ENCODE measurements at places on chromosomes 6 and 20.

DNA sequence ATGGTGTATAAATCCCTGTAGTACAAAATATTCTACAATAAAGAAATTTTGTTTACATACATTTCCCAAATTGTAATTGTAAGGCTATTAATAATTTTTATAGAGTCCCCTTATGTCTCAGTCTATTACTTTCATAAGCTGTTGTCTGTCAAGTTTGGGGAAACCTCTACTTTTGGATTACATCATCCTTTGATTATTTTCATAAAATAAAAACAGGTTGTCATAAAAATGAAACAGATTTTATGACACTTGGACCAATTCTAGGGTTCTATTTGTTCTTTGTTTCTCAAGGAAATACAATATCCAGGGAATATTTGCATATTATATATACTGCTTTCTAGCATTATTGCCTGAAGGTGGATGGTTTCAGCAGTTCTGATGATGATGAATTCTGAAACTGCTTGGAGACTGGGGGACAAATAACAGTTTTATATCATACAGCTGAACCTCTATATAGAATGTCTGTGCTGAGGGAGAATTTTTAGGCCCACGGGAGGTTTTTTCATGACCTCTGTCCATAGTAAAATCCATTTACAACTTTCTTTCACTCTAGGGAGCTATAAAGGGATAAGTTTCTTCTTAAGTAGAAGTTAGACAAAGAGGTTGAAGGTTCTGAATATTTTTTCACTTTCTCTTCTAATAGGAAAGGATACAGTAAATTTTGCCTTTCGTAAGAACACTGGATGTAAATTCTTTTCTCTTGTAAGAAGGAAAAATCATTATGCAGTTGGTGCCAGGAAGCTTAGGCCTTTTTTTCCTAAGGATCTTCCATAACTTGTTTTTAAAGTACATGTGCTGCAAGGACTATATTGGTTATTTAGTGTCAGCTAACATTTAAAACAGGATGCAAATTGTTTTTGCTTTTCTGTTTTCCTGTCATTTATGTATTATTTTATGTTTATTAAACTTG is 58.0 kb downstream of the CD2AP start:
- DNase-seq = no peak

- DNase-seq = no peak
Observed at GRCh38 chr20:6395695-6396094, 272.9 kb upstream of the FERMT1 start.

DNA sequence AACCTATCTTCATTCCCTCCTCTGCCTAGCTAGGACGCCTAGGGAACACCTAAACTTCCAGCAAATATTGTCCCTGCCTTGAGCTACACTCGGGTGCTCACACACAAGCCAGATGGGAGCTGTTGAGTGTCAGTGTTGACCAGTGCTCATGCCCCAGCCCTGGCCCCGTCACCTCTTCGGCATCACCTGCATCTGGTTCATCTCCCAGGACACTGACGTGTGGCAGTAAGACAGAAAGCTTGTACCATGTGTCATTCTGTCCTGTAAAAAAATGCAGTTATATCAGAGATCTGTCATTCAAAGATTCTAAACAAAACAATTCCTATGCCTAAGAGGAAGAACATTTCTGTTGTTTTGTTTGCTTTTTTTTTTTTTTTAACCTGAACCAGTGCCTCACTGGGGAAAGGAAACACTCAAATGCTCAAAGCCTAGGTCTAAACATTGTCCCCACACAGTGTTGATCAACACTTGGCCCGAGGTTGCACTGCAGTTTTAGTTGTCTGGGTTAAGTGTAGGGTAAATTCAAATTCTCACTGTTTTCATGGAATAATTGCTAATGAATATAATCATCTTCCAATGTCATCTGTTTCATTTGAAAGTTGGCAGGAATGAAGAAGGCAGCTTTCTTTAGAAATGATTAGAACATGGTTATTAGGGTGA is 102.7 kb upstream of the SASH1 start:
- DNase-seq = peak; percentile 47

- no peak for DNase-seq
Observed at GRCh38 chr6:2982426-2983117, 11.2 kb upstream of the SERPINB6 start.

GRCh38 chr20:36384022-36384619 is 78.0 kb downstream of the DLGAP4 start:
- DNase-seq = peak; percentile 19

GRCh38 chr6:150690681-150691080 is 91.0 kb downstream of the PLEKHG1 start:
- DNase-seq = no peak

- DNase-seq = no peak
Observed at GRCh38 chr6:164035900-164036485, 621.5 kb downstream of the QKI start.

DNA sequence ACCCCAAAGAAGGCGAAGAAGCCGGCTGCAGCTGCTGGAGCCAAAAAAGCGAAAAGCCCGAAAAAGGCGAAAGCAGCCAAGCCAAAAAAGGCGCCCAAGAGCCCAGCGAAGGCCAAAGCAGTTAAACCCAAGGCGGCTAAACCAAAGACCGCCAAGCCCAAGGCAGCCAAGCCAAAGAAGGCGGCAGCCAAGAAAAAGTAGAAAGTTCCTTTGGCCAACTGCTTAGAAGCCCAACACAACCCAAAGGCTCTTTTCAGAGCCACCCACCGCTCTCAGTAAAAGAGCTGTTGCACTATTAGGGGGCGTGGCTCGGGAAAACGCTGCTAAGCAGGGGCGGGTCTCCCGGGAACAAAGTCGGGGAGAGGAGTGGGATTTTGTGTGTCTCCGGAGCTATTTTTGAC is 69.6 kb downstream of the HFE start:
- DNase-seq = no peak

DNA sequence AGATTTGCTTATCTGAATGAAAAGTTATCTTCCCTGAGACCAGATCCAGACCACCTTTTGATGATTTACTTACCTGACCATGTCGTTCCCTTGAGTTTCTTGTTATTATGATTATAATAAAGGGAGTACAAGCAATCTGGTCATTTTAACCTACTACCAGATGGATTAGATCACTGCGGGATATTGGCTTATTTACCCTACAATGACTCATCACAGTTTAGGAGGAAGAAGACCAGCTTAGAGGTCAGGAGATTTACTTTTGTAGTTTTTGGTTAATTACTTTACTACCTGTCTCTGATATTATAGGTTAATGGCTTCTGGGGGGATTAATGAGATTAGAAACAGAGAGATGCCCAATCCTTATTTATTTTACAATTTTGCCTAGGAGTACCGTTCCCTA is 10.7 kb downstream of the PKIB start:
- no peak for DNase-seq

GRCh38 chr6:75363304-75363703 is 78.7 kb upstream of the TMEM30A start:
- no peak for DNase-seq

DNA sequence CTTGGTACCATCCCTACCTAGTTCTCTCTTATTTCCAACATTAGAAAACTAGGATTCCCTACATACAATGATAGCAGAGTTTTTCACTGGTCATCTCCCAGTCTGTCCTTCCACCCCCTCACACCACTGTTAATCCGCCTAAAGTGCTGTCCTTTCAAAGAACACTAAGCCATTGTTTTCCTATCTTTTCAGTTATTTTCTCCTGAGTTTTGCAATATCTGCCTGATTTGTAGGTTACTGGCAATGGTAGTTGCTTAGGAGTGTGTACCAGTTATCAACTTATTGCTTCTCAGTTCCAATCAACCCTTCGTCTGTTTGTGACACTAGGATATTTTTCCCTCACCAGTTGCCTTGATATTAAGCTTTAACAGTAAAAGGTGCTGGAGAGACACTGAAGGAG is 135.0 kb downstream of the EPM2A start:
- no peak for DNase-seq

DNA sequence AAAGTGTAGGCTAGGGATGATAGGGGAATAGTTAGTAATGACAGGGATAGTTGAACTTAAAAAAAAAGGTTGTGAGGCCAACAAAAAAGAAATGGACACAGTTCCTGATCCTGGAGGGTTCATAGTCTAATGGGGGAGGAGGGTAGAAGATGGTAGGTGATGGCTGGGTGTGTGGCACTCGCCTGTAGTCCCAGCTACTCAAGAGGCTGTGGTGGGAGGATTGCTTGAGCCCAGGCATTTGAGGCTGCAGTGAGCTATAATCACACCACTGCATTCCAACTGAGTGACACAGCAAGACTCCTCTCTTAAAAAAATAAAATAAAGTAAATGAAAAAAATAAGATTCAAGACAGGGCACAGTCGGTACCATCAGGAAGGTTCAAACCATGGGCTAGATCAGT is 2.4 kb upstream of the MICB start:
- DNase-seq = peak; percentile 69

DNA sequence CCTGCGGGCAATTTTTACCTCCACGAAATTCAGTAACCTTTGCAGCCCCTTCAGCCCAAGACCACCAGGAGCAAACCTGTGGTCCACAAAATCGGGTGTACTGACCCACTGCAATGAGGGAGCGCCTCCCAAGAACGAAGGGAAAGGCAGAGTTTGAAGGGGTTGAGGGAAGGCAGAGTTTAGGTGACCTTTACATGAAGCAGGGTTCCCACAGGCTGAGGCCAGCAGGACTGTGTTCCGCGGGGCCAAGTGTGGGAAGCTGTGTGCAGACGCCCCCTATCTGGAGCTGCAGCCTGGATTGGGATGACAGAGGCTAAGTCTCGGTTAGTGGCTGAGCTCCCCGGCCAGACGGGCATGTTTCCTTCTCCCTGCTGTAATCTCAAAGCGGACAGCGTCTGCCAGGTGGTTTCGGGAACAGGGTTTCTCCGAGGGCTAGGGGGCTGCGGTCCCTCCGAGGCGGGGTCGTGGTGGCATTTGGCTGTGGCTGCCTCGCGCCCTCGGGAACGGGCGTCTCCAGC is 826 bp upstream of the PYGB start:
- DNase-seq = peak; percentile 65

DNA sequence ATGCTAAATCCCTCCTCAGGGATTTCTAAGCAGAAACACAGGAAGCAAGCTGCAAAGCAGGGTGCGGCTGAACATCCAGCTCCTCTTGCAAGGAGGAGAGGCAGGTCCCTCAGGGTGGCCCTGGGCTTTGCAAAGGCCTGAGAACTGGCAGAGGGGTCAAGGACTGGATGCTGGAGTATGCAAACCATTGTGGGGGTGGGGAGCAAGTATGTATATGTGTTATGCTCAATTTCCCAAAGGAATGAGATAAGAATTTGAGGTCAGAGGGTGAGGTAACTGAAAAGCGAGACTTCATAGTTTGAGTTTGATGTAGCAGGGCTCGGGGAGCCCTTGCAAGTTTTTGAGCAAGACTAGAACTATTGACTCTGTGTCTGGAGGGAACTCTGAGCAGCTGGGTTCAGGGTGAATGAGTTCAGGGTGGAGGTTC is 11.2 kb downstream of the SLC22A2 start:
- no peak for DNase-seq

DNA sequence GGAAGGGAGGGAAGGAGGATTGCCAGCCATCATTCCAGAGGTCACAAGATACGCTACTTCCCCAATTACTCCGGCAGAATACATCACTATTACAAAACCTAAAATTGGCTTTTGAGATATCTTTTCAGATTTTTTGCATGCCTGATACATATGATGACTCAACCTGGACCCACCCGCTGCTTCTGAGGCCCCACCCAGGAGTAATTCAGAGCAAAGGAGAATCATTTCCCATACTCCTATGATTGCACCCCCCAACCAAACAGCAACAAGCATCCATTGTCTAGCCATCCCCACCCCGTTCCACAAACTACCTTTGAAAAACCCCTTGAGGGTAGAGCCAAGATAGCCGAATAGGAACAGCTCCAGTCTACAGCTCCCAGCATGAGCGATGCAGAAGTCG is 163.5 kb upstream of the GJE1 start:
- DNase-seq = no peak

DNA sequence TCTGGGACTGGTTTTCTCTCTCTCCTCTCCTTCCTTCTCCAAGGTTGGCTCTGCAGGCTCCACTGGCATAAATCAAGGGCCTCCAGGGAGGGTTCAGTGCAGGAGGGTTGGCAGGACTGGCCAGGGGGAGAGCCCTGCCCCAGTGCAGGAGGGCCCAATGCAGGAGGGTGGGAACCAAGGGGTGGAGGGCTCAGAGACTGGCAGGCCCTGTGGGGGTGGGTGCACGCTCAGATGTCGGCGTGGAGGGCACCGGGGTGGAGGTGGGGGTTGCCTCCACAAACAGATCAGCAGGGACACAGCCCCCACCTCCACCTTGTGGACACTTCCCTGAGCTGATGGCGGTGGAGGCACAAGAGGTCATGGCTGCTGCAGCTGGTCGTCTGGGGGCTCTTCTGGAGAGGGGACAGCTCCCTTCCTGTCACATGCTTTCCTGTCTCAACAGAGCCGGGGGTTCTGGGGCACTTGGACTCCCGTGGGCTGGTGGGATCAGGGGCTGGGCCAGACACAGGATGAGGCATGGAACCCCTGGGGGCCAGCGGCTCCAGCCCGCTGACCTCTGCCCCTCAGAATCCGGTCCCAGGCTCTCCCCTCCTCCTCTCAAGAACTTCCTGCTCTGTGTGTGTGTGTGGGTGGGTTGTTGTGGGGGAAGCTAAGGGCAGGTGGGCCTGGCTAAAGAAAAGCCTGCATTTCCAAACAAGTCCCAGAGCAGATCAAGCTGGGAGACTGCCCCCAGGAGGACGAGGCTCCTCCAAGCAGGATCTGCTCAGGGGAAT is 2.7 kb upstream of the ABHD16B start:
- DNase-seq = no peak

DNA sequence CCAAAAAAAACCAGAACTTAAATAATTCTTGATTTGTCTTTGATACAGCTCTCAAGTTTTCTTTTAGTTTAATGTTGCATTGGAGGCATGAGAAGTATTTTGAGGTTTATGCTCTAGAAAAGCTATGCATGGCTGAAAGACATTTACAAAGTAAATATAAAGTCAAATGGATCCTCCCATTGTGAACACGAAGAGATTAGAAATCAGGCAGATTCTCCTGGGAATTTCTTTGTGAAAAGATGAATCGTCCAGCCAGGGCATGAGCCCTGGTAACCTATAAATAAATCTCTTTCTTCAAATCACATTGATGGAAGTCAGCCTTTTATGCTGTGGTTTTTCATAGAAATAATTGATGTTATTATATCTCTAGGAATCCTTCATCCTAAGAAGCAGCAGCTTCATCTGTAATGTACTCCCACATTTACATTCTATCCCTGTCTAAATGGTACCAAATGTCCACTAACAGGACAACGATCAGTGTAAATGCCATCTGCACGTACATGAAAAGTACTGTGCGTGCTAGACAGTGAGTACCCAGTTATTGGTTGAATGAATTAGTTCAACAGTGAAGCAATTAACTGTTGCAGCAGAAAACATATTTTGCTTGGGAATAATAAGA is 143.6 kb downstream of the ALDH8A1 start:
- DNase-seq = no peak

- DNase-seq = peak; percentile 21
Observed at GRCh38 chr6:3230900-3231246, 3.4 kb upstream of the TUBB2B start.

DNA sequence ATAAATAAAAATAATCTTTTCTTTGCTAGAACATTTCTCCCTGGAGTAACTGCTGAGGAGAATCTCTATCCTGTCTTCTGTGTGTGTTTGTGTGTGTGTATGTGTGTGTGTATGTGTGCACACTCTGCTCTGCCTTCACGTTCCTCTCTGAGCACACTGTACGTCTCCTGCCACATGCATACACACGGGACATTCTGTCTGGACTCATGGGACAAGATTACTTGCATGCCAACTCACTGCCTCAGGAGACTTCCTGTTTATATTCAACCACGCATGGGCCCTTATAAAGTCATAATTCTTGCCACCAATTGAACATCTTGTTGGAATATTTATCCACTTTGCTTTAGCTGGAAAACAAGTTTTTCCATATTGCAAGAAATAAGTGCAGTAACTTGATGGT is 930.6 kb downstream of the KIF16B start:
- DNase-seq = peak; percentile 56

GRCh38 chr6:17932330-17932852 is 55.0 kb downstream of the KIF13A start:
- DNase-seq = peak; percentile 98

Data from AG10803 (cell line).